ENCODE measurements at places on chromosomes 11 and 22.

- peak; percentile 28 for DNase-seq
Measured at GRCh38 chr11:94705891-94706615, 62.1 kb upstream of the AMOTL1 start.

DNA sequence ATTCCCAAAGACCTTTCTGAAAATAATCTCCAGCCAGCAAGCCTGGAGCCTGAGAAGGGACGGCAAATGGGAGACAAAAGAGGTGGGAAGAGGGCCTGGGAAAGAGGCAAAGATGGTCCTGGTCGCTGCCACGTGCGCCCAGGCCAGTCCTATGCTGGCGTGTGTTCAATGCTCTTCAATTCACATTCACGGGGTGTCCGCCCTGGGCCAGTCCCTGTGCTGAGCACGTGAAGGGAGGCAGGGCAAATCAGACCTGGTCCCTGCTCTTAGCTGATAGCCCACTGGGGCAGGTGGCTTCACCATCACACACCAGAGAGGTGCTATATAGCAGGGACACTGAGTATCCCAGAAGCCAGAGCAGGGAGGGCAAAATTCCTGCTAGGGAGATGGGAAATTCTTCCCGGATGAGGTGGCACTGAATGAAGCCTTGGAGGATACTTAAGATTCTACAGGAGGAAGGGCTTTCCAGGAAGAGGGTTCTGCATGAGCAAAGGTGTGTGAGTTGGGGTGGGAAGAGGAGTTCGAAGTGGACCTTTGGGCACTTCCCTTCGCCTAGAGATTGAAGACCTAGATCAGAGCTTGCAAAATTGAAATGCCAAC is 148.2 kb downstream of the CHST1 start:
- DNase-seq, result no peak

GRCh38 chr11:68412593-68413475 is 47.7 kb upstream of the PPP6R3 start:
- DNase-seq, result no peak

DNA sequence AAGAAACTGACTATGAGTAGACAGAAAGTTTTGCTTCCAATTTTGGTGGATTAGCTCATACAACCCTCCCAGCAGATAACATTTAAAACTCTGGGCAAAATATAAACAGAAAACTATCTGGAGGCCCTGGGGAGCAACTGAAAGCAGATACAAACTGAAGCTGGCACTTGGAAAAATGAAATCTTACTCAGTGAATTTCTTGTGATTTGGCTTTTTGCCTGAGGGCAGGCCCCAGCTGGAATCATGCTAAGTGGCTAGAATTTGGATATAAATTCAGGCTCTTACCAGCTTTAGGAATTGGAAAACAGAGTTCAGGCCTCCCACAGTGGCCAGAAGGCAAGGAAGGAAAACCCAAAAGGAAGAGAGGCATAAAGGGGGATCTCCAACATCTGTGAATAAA is 85.8 kb downstream of the EFCAB6 start:
- DNase-seq, result no peak

- no peak for DNase-seq
Measured at GRCh38 chr11:3380706-3381545, 2.0 kb upstream of the ZNF195 start.

GRCh38 chr11:125228445-125228844 is 63.9 kb downstream of the PKNOX2 start:
- no peak for DNase-seq

- DNase-seq, result no peak
Measured at GRCh38 chr11:100434821-100435641, 252.1 kb upstream of the ARHGAP42 start.

DNA sequence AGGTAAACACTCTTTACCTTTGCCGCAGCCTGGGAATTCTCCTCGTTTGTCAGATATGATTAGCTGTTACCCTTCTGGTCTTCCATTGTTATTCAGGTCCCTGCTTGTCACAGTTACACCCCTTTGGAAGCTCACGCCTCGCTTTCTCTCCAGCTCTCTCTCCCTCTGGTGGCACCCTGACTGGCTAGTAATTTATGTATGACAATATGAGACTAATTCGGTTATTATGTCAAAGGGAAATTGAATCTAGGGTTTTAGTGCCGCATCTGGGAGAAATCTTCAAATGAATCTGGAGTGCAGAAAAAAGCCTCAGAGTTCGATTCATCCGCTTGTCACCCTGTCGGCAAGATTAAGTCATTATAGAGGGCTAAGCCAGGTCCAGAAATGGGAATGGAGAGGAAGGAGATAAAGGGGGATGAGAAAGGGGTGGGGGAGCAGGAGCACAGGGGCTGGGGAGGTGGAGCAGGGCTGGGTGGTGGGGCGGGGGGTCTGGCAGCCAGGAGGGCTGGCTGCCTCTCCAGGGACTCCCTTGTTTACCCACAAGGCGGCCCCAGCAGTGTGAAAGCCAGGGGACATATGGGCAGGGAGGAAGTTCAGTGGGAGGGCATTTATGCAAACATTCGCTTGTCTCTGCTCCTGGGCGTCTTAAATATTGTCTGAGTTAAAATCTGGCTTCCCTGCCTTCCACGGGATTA is 179.0 kb upstream of the NECTIN1 start:
- peak; percentile 41 for DNase-seq

DNA sequence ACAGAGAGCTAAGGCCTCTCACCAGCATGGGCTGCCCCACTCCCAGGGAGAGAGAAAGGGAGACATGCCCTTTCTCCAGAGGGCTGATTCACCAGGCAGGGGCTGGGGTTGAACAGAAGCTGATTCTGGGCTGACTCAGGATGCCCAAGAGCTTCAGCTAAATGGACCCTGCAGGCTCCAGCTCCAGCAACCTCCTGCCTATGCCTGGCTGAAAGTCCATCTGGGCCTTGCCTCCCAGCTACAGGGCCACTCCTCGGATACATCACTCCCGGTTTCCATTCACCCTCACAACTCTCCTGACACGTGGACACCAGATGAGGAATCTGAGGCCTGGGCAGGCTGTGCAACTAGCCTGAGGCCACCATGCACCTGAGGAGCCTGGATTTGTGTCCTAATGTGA is 215.5 kb downstream of the BUD13 start:
- no peak for DNase-seq

DNA sequence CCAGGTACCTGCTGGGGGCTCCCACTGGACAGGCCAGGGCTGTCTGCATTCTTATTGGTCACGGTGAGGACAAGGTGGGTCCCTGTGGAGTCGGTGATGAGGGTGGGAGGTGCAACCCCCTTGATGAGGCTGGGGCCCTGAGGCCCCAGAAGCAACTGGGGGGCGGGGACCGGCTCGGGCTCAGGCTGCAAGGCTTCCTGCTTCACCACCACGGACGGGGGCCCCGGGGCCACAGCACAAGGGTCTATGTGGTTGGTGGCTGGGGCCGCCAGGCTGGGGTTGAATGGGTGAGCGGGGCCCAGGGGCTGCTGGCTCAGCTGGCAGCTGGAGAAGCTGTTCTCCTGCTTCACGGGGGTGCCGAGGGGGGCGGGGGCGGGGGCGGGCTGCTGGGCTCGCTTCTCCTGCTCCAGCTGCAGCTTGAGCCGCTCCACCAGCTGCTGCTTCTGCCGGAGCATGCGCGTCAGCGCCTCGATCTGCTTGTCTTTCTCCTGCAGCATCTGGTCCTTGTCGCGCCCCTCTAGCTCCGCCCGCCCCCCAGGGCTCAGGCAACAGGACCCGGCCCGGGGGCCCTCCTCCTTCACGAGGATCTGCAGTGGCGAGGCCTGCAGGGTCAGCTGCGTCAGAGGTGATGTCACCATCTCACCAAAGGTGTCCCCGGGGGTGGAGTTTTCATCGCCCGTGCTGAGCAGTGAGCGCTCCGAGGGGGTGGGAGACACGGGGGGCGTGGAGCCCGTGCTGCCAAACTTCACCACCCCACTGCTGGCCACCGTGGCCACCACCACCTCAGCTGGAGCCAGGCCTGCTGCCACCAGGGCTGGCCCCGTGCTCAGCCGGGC is 48.2 kb downstream of the SGSM3 start:
- no peak for DNase-seq

GRCh38 chr22:38017272-38017920 is 33.0 kb upstream of the SOX10 start:
- no peak for DNase-seq

GRCh38 chr11:47408598-47409439 is 429 bp downstream of the SLC39A13 start:
- no peak for DNase-seq

DNA sequence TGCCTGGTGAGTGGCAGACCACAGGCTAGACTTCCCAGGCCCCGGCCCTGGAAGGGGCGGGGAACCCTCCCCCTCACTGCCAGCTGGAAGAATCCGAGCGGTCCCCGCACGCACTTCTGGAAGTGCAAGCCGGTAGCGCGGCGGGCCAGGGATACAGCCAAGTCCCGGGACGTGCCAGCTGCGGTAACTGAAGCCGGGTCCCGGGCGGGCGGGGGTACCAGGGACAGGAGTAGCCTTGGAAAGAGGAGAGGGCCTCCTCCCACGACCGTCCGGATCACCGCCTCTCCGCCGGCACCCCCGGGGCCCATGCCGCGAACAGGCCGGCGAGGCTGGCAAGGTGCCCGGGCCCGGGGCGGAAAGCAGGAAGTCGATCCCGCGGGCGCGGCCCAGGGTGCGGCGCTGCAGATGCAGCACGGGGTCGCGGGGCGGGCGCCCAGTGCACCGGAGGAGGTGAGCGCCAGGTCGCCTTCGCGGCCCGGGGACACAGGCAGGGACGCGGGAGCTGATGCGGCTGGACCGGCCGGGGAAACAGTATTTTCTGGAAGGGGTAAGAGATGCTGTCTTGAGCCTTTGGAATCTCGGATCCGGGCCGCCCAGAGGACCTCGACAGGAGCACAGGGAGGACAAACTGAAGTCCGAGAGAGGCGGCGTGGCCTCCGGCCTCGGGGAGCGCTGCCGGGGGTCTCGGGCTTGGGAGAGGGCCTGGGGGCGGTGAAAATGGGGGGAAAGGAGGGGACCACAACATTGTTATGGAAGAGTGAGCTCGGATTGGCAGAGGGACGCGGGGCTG is 783 bp upstream of the SLC35C1 start:
- peak; percentile 26 for DNase-seq

DNA sequence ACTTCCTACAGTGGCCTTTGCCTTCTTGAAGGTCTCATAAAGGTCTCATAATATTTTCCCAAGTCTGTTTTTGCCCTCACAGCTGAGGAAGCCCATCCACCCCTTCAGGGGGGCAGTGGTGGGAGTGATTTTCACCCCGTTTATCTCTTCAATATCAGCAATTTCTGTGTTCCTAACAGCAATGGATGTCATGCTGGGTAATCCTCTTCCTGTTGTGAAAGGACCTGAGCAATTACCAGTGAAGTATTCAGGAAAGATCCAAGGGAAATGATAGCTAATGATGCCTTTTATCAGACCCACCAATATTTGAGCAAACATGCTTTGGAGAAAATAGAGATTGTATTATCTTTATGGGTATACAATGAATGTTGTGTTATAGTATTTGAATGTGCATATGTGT is 226.9 kb downstream of the INSC start:
- DNase-seq, result no peak

- no peak for DNase-seq
Measured at GRCh38 chr11:68948496-68948895, 32.3 kb downstream of the MRGPRD start.

GRCh38 chr22:35397095-35397904 is 2.6 kb upstream of the MCM5 start:
- no peak for DNase-seq

GRCh38 chr11:6273188-6273587 is 13.6 kb downstream of the CCKBR start:
- DNase-seq, result no peak

GRCh38 chr22:38706101-38706900 is 557 bp downstream of the GTPBP1 start:
- no peak for DNase-seq

DNA sequence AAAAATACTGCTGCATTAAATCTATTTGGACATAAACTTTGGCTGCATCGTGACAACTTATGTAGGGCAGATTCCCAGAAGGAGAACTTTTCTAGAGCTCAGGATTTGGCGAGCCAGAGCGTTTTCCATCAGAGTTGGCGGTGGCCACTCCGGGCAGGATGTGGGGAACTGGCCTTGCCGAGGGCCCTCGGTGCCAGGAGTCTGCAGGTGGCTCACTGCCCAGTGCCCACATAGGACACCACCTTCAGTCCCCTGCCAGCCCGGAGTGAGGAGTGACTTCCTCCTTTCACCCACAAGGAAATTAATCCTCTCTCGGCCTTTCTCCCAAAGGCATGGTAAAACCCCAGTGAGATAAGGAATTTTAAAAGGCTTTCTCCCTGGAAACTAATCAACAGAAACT is 1.6 kb upstream of the LGALS2 start:
- DNase-seq, result no peak

- no peak for DNase-seq
Measured at GRCh38 chr11:7428196-7428595, 57.1 kb upstream of the OLFML1 start.

GRCh38 chr11:92388380-92388779 is 163.8 kb downstream of the FAT3 start:
- no peak for DNase-seq

- DNase-seq, result no peak
Measured at GRCh38 chr11:76857781-76858410, 2.8 kb upstream of the ACER3 start.

DNA sequence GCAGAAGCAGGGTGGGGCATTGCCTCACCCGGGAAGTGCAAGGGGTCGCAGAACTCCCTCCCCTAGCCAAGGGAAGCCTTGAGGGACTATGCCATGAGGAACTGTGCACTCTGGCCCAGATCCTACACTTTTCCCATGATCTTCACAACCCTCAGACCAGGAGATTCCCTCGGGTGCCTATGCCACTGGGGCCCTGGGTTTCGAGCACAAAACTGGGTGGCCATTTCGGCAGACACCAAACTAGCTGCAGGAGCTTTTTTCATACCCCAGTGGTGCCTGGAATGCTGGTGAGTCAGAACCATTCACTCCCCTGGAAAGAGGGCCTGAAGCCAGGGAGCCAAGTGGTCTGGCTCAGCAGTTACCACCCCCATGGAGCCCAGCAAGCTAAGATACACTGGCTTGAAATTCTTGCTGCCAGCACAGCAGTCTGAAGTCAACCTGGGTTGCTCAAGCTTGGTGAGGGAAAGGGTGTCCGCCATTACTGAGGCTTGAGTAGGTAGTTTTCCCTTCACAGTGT is 573.7 kb upstream of the ANO3 start:
- no peak for DNase-seq

DNA sequence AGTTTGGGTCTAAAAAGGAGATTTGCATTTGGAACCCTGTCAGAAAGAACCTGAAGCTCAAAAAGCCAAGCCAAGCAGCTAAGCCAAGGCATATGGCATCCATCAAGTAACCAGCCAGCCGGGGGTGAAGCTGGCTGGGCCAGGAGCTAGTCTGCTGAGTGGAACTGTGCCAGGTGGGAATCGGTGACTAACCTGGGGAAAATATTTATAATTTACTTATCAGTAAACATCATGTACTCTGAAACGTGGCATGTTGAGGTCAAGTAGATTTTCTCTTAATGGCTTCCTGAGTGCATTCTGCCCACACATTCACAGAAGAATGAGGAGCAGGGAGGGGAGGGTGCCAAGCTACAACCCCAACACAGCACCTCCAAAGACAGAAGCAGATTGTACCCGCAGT is 70.5 kb upstream of the SESN3 start:
- no peak for DNase-seq

Data from NCI-H1436 (cell line).